ENCODE measurements at places on chromosomes 4 and X.

GRCh38 chrX:76228499-76228898 lies 55.6 kb downstream of the PBDC1 start:
- DNase-seq, result no peak

DNA sequence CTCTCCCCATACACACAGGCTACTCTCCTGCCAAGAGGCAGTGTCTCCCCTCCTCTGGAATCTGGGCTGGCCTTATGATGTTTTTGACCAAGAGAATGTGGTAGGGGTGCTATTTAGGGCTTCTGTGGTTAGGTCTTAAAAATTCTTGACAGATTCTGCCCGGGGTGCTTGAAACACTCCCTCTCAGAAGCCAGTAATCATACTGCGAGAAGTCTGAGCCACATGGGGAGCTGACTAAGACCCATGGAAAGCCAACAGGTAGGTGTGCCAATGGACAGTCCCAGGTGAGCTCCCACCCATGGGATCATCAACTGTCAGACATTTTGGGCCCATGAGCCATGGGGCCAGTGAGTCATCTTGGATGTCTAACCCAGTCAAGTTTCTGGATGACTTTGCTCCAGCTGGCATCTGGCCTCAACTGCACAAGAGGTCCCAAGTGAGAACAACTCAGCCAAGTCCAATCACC lies 315.7 kb downstream of the FBXW7 start:
- DNase-seq, result no peak

DNA sequence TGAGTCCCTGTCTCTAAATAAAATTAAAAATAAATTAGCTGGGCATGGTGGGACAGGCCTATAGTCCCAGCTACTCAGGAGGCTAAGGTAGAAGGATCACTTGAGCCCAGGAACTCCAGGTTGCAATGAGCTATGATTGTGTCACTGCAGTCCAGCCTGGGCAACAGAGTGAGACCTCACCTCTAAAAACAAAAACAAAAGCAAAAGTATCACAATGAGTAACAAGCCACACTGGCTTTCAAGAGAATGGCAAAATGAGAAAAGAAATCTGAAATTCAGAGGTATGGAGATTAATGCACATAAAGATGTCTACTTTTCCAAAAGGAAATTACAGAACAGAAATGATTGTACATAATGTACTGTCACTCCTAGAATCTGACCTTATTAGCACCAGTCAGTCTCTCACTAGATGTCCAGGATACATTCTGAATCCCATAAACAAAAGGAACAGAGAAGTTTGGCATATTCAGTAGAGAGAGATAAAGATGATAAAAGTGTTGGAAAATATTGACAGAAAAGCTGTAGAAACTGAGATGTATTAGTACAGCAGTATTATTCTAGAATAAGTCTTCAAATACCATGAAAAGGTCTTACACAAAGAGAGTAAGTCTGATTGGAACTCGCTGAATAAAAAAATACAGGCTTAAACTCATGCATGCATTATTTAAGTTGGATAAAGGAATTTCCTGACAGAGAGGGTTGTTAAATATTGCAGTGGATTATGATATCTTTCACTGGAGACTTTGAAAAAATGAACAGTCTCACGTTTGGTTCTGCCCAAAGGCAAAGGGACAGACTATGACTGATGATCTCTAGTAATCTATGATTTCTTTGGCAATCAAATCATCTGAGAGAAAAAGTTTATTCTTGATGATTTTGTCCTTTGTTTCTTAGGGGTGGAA lies 102.5 kb downstream of the SH3RF1 start:
- DNase-seq, result no peak

- DNase-seq, result no peak
Measured at GRCh38 chrX:108420481-108420880, 17.7 kb downstream of the COL4A6 start.

DNA sequence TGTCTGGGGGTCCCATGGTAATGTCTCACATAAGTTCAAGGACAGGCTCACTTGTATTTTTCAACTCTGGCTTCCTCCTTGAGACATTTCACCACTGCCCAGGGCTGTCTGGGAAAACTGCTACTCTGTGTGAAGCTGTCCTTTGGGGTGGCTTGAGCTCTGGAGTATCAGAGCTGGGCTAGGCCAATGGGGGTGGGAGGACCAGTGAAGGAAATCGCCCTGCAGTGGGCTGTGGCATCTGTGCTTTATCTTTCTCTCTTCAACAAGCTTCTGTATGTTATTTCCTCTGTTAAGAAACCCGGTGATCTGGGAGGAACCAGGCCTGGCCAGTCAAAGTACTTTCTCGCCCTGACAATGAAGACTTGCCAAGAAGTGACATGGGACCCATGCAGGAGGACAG lies 87.4 kb downstream of the SMIM20 start:
- no peak for DNase-seq

DNA sequence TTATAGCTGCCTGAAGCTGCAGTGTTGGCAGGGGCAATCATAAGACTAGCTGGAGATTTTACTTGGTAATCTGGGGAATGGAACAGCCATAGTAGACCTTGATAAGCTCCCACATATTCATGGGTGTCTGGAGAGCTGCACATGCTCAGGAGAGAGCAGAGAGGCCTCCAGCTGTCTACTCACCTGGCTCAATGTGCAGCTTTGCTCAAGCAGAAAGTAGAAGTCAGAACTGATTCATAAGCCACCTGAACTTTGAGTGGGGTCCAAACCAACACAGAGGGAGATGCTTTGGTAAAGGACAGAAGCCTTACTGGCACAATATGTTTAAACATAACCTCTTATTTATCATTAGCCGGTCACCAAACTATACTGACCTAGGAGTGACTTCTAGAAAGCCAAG lies 54.4 kb downstream of the KDM6A start:
- DNase-seq, result no peak

GRCh38 chr4:41065434-41066006 lies 148.8 kb downstream of the APBB2 start:
- no peak for DNase-seq

DNA sequence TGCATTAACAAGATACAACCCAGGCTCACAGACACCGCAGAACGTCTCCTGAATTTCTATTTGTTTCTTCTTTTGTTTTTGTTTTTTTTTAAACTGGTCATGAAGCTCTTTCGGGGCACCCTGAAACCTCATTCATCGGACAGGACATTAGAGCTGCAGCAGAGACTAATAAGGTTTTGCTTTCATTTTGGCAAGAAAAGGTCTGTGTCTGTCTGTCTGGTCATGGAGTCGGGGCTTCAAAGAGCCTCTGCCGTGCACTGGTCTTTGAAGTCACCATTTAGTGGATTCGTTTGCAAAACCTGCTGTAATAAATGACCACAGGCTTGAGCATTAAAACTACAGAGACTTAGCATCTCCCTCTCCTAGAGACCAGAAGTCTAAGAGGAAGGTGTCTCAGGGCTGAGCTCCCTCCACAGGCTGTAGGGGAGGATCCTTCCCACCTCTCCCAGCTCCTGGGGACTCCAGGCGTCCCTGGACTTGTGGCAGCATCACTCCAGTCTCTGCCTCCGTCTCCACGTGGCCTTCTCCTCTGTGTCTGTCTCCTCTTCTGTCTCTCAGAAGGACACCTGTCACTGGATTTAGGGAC lies 247.5 kb downstream of the CRLF2 start:
- DNase-seq, result no peak

- DNase-seq, result no peak
Measured at GRCh38 chr4:132556316-132556715, 592.8 kb upstream of the PCDH10 start.

- DNase-seq, result no peak
Measured at GRCh38 chrX:129744861-129745321, 6.1 kb downstream of the XPNPEP2 start.

GRCh38 chr4:182807767-182808548 lies 109.2 kb downstream of the DCTD start:
- DNase-seq, result no peak

DNA sequence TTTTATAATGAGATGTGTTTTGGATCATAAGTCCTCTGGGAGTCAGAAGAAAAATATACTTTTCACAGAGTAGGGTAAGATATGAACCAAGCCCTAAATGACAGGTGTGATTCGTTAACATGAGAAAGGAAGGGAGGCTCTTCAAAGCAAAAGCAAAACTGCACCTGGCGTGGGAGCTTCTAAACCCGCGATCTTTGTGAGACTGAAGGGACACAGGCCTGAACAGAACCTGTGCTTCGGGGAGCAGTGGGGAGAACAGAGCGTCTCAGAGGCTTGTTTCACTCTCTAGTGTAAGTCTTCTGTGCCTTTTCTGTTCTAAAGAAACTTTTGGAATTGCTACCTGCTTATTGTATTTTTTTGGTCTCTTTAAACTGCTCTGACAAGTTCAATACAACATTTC lies 30.2 kb upstream of the CYP4V2 start:
- no peak for DNase-seq

GRCh38 chr4:40309250-40309774 lies 25.8 kb upstream of the CHRNA9 start:
- peak; percentile 90 for DNase-seq

DNA sequence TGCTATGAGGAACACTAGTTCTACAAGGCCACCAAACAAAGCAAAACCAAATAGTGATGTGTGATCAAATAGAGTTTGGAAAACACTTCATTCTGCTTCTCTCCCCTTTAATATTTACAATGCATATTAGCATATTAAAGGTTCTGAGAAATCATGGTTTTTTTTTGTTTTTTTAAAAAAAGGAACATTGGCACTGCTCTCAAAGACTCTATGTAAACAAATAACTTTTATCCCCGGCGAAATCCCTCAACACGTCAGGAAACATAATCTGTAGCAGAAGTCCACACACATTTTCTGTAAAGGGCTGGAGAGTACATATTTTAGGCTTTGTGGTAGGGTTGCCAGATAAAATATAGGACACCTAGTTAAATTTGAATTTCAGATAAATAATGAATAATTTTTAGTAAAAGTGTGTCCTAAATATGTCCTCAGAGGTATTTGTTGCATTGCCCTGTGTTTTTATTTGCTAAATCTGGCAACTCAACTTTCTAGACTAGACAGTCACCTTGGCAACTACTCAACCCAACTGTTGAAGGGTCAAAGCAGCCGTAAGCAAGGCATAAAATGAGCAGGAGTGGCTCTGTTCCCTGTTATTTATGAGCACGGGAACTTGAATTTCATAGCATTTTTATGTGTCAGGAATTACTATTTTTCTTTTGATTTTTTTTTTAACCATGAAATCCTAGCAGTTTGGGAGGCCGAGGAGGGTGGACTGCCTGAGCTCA lies 8.6 kb downstream of the SPATA4 start:
- no peak for DNase-seq

GRCh38 chrX:115344885-115345614 lies 55.5 kb downstream of the LUZP4 start:
- peak; percentile 89 for DNase-seq

DNA sequence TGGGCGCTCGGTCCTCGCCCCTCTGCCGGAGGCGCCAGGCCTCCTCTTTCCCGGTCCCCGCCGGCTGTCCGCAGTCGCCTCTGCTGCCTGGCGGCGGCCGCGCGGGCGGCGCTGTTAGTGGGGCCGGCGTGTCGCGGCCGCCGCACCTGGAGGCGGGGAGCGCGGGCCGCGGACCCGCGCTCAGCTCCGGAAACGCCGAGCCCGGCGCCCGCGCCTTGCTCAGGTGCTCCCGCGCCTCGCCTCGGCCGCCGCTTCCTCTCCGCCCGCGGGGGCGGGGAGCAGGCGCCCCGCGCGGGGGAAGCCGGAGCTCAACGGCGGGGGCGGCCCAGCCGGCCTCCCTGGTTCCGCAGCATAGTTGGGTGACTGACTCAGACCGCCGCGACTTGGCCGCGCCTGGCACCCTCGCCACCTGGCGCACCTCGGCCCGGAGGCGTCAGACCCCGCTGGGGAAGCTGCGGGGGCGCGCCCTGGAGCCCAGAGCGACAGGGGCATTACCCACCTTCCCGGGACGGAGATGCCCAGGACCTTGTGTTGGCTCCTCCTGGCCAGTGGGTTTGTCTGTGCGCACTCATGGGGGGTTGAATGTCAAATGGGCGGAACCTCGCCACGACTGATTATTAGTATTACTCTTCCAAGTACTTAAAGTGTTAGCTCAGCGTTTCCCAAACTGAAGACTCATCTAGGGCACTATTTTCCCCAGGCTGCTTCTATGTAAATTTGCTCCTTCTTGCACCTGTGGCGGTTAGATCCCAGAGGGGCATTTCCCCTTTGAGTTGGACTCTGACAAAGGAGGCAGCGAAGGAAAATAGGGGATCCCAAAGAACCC lies at the start of gene ARAP2:
Gene ARAP2, minus strand, starts transcription at position 258 of the 826 bp plus-strand sequence. CDS start 15,028 bp downstream, outside the sequence.
- DNase-seq, result peak; percentile 18

DNA sequence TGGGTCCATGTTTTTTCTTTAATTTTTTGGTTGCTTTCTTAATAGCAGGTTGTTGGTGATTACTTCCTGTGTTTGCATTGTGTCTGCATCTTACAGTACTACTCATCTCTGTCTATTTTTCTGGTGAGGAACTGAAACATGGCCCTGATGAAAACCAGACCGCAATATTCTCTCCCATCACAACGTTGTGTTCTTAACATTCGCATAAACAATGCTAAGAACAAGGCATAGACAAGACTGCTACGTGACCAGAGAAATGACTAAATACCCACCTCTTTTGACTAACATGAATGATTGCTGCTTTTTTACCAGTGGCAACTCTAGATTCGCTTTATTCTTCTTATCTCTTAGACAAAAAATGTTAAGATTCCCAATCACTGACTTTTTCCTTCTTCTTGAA lies 179.1 kb downstream of the GC start:
- no peak for DNase-seq

GRCh38 chr4:51866835-51867234 lies 23.9 kb downstream of the DCUN1D4 start:
- DNase-seq, result no peak

GRCh38 chr4:181701894-181702293 lies 541.3 kb upstream of the TENM3 start:
- DNase-seq, result no peak

GRCh38 chr4:135921081-135921480 lies 1611.2 kb downstream of the PCDH18 start:
- DNase-seq, result no peak

- DNase-seq, result no peak
Measured at GRCh38 chrX:130330146-130330545, 9.6 kb upstream of the SLC25A14 start.

DNA sequence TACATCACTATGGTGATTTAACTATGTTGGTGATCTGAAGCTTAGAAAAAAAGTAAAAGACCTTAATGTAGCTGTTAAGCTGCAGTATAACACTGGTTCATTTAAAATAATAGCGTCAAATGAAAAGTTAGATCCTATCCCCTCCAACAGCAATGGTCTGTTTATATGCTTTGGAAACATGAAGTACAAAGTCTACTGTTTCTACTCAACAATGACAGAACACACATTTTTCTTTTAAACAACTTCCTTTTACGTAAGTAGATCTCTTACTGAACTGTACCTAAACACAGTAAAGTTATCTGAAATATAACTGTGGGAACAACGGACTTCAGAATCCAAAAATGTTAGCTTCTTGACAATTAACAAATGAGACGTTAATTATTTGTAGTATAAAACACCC lies 35.3 kb downstream of the BOD1L1 start:
- no peak for DNase-seq

- no peak for DNase-seq
Measured at GRCh38 chr4:6886886-6887285, 22.7 kb upstream of the TBC1D14 start.

GRCh38 chrX:2933125-2933900 lies 4.2 kb upstream of the ARSD start:
- DNase-seq, result no peak

- DNase-seq, result no peak
Measured at GRCh38 chrX:45035071-45035470, 162.1 kb downstream of the KDM6A start.
